ENCODE measurements at places on chromosomes 2 and 18.
A peak's percentile ranks its signal among the peaks of the same experiment; 100 is the strongest.

- no peak for DNase-seq
These were observed 30.4 kb downstream of the TMEM178A start for GRCh38 chr2:39696101-39696553.

GRCh38 chr18:63322908-63323634 lies 3.5 kb upstream of the BCL2 start:
- no peak for DNase-seq

DNA sequence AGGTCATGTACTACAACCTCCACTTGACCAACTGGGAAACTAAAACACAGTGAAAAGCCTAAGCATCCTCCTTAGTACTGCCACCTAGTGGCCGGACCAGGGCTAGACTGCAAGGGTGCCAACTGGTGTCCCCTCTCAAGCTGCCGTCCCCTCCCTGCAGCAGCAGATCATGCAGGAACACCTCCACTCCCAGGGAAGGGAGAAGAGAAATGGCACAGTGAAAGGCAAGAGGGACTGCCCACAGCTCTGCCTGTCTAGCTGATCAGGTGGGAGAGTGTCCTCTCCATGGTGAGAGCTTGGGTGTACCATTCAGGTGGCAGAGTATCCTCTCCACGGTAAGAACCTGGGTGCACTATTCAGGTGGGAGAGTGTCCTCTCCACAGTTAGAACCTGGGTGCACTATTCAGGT lies 78.1 kb downstream of the AAK1 start:
- peak; percentile 36 for DNase-seq

- DNase-seq = no peak
These were observed 28.1 kb downstream of the GCC2 start for GRCh38 chr2:108477099-108477498.

DNA sequence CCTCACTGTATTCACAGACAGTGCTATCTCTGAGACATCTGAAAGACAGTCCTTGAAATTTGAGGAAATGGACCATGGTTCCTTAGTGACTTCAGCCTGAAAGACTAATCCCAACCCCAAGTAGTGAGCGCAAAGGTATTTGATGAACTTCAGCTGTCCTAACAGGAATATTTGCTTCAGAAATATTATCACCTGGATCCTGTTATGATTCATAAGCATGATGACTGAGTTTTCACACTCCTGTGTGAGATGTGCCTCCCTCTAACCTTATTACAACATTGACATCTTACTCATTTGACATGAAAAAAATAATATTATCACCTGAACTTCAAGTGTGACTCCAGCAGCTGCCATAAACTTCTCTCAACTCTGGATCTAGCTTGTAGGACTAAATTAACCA lies 11.6 kb upstream of the MRPL19 start:
- no peak for DNase-seq

DNA sequence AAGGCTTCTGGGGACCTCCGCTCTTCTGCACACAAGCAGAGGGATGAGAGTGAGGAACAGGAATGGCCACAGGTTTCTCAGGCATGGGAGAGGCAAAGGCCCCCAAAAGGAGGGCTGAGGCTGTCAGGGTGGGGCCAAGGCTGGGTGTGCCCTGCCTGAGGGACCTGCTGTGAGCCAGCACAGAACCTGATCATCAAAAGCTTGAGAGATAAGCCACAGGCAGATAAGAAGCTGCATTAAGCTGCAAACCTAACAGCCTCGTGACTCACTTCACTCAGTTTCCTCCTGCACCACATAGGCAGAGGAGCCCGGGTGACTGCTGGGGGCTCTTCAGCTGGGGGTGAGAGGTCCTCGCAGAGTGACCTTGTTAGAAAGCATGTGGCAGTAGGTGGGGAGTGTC lies 64.5 kb upstream of the LAPTM4A start:
- no peak for DNase-seq

DNA sequence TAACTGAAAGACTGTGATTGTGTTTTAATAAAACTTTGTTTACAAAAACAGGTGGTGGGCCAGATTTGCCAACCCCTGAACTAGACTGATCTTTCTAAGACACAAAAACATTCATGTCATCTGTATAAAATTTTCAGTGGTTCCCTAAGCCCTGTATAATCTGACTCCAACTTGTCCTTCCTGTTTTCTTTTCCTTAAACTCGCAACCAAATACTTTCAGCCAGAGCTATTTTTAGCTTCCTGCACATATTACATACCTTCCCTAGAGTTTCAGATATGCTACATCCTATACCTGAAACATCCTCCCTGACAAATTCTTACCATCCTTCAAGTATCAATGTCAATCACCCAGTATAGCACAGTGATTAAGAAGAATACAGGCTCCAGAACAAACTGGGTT lies 4.8 kb downstream of the GCFC2 start:
- DNase-seq = no peak

DNA sequence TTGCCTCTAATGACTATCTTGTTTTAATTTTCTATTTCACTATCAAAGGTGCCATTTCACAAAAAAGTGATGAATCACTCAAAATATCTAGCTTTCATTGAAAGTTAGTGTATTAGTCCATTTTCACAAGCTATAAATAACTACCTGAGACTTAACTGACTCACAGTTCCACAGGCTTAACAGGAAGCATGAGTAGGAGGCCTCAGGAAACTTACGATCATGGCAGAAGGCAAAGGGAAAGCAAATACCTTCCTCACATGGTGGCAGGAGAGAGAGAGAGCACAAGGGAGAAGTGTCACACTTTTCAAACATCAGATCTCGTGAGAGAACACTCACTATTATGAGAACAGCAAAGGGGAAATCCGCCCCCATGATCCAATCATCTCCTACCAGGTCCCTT lies 1220.4 kb upstream of the ZEB2 start:
- DNase-seq = no peak

DNA sequence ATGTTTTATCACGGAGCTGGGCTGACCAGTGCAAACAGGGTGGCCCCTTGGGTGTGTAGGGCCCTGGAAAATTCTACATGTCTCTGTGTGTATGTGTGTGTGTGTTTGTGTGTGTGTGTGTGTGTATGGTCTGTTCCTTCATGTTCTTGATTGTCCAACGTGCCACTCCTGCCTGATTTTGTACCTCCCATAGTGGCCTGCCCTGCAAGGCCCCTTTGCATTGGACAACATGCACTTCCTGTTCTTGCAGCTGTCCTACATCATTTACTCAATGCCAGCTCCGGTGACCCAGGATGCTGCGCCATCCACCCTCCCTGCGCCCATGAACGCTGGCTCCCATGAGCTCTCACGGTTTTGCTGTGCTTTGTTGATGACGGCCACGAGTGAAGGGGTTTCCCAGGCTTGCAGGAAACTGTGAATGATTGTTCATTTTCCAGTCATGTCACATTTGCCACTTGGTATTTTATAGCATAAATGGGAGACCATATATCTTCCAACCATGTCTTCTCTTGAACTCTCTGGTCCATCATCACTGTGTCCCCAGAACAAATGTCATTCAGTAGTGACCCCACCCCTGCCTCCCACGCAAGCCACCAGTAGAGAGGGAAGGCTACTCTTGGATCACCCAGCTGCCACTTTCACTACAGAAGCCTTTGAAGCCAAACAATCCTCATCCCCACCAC lies 69.7 kb upstream of the NCK2 start:
- no peak for DNase-seq

- DNase-seq = no peak
These were observed 118.7 kb upstream of the MSTN start for GRCh38 chr2:190181123-190181669.

DNA sequence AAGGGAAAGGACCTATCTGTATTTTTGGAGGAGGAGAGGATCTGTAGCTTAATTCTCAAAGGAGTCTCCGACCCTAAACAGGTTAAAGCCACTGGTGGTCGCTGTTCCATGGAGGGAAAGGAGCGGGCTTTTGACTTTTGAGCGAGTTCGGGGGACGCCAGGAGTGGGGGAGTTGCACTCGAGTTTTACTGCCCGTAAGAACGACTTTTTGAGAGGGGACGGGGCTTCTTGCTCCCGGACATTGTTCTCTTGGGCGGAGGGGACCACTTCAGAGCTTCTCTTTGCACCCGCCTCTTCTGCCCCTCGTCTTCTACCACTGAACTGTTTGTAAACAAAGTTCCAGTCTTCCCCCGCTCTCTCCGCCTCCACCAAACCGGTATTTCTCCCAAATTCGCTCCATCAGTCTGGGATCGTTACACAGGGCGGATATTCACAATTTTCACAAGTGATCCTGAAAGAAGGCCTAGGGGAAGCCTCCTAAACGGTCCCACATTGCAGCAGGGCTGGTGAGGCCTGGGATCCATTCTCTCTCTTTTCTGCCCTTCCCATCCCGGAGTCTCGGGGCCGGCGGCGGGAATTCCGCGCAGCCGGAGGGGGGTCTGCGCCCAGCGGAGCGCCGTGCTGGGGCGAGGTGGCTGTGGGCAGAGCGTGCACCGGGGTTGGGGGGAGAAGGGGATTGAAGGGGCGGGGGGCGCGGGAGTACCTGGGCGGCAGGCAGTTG lies 6.6 kb downstream of the DLX2 start:
- DNase-seq = no peak

DNA sequence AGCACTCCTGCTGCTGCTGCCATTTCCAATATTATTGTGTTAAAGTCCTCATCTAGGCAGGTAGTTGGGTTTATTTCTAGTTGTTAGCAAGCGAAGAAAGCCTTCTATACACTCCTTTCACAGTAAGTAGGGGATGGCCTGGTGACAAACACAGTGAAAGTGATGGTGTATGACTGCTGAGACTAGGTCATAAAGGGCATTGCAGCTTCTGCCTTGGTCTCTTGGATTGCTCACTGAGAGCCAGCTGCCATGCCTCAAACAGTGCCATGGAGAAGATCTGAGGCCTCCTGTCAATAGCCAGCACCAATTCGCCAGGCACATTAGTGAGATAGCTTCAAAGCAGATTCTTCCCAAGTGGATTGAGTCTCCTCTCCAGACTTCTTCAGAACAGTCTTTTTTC lies 27.6 kb upstream of the MSTN start:
- DNase-seq = no peak

DNA sequence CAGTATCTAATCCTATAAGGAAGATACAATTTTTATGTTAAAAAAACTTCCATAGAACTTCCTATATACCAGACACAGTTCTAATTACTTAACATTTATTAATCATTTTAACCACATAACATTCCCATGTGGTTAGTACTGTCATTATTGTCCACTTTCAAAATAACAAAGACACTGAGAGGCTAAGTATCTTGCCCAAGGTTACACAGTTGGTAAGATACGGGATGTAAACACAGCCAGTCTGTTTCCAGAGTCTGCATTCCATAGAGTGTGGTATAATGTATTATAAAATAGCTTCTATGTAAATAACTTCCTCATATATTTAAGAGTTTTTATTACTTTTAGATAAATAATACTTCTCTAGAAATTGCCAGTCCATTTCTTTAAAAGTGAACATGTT lies 383.3 kb upstream of the ETAA1 start:
- no peak for DNase-seq

GRCh38 chr2:140295767-140296166 lies 1515.6 kb upstream of the NXPH2 start:
- no peak for DNase-seq

DNA sequence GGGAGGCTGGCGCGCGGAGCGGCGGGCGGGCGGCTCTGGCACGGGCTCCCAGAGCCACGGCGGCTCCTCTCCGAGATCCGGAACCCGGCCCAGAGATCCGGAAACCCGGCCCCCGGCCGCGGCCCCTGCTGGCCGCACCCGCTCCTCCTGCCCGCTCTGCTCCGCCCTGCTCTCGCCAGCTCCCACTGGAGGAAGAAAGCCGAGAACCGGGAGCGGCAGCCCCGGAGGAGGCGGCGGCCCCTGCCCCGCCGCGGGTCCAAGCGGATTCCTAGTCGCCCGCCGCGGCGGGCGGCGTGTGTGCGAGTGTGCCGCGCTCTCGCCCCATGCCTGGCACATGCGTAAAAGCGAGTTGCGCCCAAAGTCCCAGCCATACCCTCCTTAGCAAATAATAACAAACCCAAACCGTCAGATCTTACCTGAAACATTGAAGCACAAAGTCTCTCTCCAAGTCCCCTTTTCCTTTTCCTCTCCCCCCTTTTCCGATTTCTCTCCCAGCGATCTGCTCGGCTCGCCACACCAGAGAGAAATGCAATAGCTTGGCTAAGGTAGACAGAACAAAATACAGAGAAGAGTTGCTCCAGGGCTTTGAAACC lies 108.7 kb upstream of the KCTD1 start:
- DNase-seq = peak; percentile 47

- DNase-seq = no peak
These were observed 100.8 kb downstream of the RTN4 start for GRCh38 chr2:54949431-54949830.

- no peak for DNase-seq
These were observed 42.9 kb downstream of the MYL12B start for GRCh38 chr18:3304832-3305231.

DNA sequence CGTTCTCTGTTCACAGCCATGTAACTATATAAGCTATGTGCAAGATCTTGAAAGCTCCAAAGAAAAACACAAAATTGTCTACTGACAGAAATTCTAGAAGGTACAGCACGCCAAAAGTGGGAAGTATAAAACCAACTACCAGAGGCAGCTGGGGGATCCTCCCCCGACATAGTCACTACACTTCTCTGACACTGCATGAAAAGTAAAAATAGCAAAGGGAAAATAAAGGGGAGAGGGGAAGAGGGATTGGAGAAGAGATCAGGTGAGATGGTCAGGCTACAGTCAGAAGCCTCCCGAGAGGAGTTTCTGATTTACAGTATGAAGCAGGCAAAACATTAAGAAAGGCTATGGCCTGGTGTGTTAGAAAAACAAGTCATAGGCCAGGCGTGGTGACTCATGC lies 39.8 kb upstream of the PCBP1 start:
- DNase-seq = no peak

DNA sequence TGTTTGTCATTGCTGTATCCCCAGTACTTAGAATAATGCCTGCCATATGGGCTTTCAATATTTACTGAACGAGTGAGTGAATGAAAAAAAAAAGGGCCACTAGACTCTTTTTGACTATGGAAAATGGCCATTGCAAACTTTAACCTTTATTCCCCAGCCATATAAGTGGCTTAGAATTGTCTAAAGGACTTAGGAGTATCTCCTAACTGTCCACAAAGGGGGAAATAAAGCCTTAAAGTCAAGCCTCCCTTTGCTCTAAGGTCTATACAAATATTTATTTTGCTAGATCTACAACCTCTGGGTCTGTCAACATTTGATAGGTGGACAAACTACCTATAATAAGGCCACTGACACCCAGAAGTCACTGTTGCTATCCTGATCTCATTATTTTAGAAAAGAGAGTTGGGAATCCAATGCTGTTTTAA lies 25.7 kb downstream of the UPP2 start:
- DNase-seq = no peak

- DNase-seq = no peak
These were observed 5.2 kb downstream of the CCBE1 start for GRCh38 chr18:59691996-59692395.

GRCh38 chr18:48393776-48394175 lies 15.4 kb downstream of the ZBTB7C start:
- no peak for DNase-seq

DNA sequence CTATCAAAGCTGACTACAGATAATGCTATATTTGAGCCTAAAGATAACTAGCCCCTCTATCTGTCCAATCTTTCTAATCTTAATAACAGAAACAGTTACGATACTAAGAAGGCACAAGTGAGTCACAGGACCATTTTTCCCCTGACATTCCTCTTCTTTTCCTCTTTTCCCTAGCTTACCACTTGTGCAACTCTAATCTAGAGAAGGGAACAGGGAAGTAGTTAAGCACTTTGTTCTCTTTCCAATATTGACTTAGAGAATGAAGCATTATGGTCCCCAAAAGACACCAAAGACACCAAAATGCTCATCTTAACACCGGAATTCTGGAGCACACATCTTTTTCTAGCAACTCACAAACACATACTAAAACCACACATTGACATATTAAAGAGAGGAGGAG lies 1.8 kb downstream of the PDE11A start:
- DNase-seq = no peak

GRCh38 chr18:50104421-50104820 lies 90.5 kb downstream of the MYO5B start:
- DNase-seq = no peak
